Trophoblast cell (in vitro differentiated cells and primary cell): ENCODE measurements at places on chromosomes 12 and 14.

DNA sequence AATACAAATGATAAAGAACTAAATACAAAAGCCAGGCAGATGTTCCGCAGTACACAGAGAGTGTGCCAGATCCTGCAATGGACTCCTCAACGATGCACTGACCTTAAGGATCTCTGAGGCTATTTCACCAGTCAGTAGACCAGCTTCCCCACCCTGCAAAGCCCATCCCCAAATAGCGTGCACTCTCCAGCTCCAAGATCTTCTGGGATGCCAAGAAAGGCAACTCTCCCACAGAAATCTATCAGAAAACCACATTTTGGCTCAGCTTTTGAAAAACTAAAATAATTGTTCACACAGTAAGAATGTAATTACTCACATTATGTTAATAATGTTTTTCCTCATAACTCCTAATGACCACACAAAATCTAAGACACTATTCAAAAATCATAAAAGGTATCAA, 90.4 kb downstream of the PPP2R5E start:
- DNase-seq: no peak

DNA sequence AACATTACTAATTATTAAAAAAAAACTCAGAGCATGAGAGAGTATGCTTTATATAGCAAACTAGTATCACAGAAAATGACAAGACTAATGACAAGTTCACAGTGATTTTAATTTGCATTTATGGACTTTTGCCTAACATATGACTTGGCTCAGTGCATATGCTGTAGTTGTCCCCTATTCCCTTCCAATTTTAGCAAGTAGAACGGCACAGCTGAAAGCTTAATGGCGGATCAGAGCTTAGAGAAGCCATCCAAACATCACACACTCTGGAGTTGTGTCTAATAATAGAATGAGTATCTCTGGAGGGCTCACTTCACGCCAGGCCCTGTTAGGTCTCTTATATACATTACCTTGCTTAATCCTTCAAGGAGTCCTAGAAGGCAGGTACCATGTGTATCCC, 13.3 kb downstream of the CNIH1 start:
- DNase-seq: no peak

DNA sequence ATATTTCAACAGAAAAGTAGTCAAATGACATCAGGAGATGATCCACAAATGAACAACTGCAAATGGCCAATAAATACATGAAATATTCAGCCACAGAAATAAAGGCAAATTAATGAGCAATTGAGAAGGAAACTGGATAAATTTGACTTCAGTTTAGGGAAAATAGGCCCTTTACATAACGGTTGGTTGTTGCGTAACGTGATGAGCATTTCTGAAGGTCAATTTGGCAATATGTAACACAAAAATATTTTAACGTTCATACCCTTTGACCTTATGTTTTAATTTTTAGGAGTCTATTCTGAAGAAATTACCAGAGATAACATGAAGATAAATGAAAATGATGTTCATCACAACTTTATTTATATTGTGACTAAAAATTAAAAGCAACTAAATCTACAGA, 14.7 kb upstream of the MSRB3 start:
- DNase-seq: no peak

DNA sequence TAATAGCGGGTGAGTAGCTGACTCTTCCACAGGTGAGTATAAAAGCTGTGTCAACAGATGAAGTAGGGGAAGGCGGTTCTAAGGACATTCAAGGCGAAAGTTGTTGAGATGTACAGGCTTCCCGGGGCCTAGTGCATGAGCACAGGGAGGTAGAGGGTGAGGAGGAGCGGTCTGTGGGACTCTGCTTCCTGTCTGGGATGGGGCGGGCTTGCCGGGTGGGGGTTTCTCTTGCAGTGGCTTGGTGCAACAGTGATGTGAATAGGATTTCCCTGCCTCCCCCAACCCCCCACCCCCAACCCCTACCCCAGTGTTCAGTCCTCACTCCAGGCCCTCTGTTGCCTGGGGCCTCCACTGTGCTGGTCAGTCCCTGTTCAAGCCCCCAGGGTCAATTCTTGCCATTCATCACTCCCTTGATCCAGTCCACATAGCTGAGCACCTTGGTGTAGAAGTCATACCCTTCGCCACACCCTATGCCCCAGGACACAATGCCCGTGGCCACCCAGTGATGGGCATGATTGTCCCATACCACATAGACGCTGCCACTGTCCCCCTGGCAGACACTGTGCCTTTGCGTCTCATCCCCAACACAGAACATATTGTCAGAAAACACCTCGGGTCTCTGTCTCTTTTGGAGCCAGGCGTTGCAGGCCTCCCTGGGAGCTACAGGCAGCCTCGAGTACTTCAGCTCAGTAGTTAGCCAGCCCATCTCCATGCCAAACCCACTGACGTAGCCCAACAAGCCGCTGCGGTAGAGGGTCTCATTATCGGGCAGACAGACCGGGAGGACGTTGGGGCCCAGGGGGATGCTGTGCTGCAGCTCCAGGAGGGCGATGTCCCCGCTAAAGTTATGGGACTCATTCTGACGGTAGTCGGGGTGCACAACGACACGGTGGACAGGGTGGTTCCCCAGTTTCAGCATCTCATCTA, 4.0 kb upstream of the C1R start:
- peak; percentile 33 for DNase-seq

DNA sequence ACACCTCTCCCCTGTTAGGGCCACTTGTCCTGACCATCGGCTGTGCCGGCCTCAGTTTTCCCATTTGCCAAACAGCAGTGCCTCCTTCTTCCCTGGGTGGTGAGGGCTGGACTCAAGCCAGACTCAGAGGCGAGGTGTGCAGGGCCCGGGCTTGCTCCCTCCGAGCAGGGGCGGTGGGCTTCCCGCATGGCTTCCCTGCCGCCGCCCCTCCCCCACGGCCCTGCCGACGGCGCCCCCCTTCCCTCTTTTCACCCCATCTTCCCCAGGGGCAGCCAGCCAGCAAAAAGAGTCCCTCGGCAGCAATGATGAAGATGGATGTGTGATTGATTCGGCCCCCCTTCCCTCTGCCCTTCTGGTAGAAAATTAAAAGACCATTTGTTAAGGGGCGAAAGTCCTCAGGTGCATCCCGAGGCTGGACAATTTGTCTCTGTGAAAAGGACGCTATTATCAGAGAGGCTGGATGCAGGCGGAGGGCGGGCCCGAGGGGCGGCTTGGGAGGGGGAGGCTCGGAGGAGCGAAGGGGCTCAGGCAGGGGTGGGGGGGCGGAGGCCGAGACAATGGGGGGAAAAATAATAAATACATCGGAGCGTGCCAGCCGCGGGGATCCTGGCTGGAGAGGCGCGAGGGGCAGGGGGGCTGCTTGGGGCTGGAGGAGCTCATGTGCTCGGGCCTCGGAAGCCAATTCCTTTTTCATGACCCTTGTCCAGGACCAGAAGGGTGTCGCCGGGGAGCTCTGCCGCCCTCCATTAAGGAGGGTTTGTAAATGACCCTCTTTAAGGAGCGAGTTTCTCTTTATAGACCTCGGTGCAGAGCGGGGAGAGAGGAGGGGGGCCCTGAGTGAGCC, 48.0 kb upstream of the LHX5 start:
- no peak for DNase-seq
